ENCODE measurements at places on chromosomes 4 and X. TPM values are rescaled to one million over a fixed set of nuclear protein-coding genes. Genes with fewer than 3 reads are reported as not detected.

Gene ZNF330
- 76.0 TPM for total RNA-seq

Gene XAGE2
- total RNA-seq: not detected

Gene TXK
- total RNA-seq: 0.84 TPM

Gene FAM149A
- total RNA-seq: 9.6 TPM

Gene FDCSP
- total RNA-seq: not detected

Gene ARMCX4
- 7.6 TPM for total RNA-seq

Gene INTU
- 5.6 TPM for total RNA-seq

Gene SOX3
- not detected for total RNA-seq

Gene PRPS2
- 8.9 TPM for total RNA-seq

Gene APELA
- total RNA-seq: not detected

Gene SPACA5
- not detected for total RNA-seq

Gene HPRT1
- total RNA-seq: 19.5 TPM

Gene PNCK
- 9.7 TPM for total RNA-seq

Gene SLC38A5
- 5.0 TPM for total RNA-seq

Gene NAP1L3
- total RNA-seq: 3.6 TPM

Gene PSAPL1
- not detected for total RNA-seq

GRCh38 chrX:30212172-30212571 lies 3.2 kb upstream of the MAGEB2 start:
- no peak for DNase-seq

GRCh38 chr4:23061431-23061830 lies 368.7 kb downstream of the GBA3 start:
- no peak for DNase-seq

DNA sequence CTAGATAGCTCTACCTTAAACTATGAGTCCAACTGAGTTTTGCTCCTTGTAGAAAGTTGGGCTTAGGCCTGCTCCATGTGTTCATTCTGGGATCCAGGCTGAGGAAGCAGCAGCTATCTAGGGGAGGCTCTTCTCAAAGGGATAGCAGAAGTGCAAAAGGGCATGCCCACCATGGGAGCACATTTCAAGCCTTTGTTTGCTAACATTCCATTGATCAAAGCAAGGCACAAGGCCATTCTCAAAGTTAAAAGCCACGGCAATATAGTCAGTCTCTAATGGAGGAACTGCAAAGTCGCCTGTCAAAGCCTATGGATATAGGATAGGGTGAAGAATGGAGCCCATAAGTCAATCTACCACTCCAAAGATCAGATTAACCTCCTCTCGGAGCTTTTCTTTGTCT lies 488.1 kb upstream of the ARX start:
- DNase-seq: no peak

GRCh38 chrX:129534816-129535578 lies 5.1 kb upstream of the OCRL start:
- no peak for DNase-seq

- DNase-seq: no peak
Observed at GRCh38 chr4:169399976-169400767, 129.4 kb upstream of the SH3RF1 start.

- DNase-seq: no peak
Observed at GRCh38 chr4:145773581-145774234, 93.8 kb downstream of the C4orf51 start.

- no peak for DNase-seq
Observed at GRCh38 chrX:39893417-39894338, 204.1 kb downstream of the BCOR start.

DNA sequence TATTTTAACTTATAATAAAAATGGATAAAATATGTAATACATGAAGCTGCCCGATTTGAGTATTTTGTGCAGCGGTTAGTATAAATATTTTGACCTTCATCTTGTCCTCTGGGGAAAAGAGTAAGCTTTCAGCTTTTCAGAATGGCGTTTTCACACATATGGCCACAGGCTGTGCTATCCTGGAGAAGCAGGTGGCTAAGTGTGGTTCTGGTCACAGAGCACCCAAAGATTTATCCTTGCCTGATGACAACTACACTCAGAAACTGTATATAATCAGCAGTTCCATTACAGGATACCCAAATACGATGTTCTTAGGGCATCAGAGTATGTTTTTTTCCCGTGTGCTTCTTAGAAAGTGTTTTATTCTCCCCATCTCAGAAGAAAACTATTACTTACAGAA lies 42.3 kb upstream of the ANK2 start:
- DNase-seq: no peak

DNA sequence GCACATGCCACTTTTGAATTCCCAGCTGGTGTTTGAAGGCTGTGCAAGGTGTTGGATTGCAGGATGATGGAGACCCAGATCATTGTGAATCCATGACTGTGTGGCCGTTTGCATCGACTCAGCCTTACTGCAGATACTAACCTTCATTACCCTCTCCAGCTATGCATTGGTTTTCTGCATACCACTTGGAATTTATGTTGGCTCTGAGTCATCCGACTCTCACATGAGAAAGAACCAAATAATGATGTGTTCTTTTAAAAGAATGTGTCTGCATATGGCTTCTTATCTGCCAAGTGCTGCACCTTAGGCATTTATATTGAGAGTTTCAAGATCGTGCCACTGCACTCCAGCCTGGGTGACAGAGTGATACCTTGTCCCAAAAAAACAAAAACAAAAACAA lies 106.7 kb upstream of the PRKX start:
- no peak for DNase-seq

GRCh38 chrX:17167915-17168314 lies 207.1 kb upstream of the NHS start:
- DNase-seq: no peak

- DNase-seq: no peak
Observed at GRCh38 chrX:74434336-74434735, 13.0 kb downstream of the SLC16A2 start.

GRCh38 chrX:18639280-18639679 lies 32.6 kb downstream of the RS1 start:
- no peak for DNase-seq

DNA sequence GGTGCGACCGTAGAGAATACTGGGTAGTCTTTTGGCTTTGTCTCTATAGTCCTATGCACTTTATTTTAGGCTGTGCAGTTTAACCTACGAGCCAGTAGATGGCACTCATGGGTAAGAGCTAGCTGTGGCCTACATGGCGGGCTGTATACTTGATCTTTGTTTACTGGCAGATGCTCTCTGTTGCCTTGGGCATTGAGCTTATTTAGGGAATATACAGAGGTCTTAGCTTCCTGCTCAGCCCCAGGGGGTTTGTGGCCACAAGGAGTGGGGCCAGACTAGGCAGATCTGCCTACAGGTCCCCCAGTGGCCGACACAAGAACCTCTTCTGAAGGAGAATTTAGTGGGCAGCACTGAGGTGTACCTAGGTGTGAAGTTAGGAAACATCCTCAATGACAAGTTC lies 227.6 kb upstream of the HDX start:
- no peak for DNase-seq

DNA sequence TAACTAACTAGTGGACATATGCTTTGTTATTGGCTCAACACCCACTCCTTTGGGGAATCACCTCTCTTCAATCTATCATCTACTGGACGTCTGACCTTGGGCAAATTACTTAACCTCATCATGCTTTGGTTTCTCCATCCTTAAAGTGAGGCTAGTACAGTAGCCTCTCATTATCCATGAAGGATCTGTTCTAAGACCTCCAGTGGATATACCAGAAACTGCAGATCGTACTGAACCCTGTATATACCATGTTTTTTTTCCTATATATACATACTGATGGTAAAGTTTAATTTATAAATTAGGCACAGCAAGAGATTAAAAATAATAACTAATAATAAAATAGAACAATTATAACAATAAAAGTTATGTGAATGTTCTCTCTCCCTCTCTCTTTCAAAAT lies 56.2 kb downstream of the HMGB3 start:
- DNase-seq: no peak

DNA sequence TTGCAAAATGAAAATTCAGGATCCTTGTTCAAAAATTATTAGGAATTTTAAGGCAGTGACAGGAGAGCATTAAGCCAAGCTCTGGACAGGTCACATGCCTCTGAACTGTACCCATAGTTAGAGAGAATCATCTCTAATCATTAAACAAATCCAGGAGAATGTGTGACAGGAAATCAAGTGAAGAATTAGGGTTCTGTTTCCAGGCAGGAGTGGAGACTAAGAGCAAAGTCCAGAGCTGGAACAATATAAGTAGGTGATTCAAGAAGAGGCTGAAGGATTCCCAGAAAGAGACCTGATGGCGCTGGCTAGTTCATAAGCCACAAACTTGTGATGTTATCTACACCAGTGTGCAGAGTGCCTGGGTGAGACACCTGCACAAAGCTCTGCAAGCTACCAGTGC lies 104.6 kb upstream of the PRKG2 start:
- no peak for DNase-seq

DNA sequence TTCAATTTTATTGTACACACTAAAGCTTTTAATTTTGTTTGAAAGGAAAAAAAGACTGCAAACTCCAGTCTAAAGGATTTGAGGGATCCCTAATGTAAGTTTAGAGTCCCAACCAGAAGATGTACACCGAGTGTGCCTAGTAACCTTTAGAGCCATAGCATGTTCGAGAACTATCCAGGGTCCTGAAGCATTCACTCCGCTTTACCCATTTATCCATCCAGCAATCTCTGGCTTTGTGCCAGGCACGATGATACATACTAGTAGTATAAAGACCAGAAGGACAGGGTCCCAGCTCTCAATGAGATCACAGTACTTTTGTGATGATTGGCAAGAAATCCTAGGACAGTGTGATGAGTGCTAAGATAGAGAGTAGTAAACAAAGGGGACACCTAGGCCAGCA lies 168.7 kb downstream of the STK32B start:
- no peak for DNase-seq

DNA sequence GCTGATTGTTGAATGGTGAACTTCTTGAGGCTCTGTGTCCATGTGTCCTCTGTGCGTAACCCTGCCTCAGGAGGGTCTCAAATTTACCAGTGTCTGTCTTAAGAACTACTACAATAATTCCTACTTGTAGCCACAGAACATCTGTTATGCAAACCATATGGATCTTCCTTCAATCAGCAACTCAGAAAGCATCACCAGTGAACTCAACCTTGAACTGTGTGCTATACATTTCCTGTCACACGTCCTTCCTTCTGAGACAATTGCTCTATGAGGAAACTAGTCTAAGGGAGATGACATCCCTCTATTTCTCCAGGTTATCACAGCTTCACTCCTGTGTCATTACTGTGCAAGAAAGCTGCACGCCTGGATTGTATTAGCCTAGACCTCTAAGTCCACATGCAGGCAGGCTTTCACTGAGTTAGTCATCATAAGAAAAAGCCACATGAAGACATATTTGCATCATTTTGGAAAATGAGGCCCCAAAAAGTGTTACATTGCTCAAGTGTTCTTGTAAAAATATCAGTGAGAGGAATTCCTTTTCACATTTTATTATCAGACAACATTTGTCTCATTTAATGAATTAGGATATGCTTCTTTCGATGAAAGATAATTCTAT lies 157.8 kb downstream of the AFF2 start:
- no peak for DNase-seq

DNA sequence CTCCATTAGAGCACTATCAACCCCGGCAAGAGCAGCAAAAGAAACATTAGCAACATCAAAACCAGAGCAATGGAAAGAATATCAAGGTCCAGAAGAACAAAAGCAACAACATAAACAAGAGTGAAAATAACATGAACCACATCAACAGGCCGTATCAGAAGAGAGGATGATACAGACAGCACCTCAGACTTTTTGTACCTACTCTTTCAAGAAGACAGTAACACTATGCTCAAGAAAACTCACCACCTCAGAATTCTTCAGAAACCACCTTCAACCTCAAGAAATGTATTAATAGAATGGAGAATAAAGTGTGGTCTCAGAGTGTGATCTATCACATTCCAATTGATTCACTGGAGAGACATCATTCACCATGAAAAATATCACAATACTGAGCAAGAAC lies 46.5 kb downstream of the VSIG4 start:
- no peak for DNase-seq

DNA sequence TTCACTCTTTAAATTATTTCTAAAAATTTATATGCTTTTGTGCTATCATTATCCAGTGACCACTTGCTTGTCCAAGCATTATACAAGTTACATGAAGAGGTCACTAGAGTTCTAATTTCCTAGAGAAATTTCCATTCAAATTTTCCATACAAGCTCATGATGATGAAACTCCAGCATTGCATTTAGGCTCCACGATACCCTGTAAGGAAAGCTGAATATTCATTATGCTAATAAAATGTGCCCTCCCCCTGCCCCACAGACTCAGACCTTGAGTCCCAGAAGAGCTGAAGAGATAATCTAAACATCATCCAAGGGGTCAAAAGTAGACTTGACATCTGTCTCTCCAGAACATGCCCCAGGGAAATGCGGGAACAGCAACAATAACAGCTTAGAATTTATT lies 19.6 kb upstream of the FAM156A start:
- no peak for DNase-seq

GRCh38 chr4:113407409-113407808 lies 354.1 kb downstream of the CAMK2D start:
- DNase-seq: no peak

DNA sequence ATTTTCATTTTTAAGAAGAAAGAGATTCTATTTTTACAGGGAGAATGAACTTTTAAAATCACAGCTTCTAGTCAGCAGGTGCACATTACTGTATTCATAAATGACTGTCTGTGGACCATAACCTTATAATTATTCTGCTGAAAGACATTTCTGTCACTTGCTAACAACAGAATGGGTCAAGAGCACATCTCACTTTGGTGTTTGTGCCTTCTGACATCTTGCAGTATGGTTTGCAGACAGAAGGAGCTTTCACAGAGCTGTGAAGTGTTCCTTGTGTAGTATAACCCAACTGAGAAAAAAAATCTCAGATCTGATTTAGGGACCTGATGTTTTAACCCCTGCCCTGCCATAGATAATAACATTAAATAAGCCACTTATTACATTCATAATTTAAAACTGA lies 131.4 kb upstream of the CTSO start:
- no peak for DNase-seq

DNA sequence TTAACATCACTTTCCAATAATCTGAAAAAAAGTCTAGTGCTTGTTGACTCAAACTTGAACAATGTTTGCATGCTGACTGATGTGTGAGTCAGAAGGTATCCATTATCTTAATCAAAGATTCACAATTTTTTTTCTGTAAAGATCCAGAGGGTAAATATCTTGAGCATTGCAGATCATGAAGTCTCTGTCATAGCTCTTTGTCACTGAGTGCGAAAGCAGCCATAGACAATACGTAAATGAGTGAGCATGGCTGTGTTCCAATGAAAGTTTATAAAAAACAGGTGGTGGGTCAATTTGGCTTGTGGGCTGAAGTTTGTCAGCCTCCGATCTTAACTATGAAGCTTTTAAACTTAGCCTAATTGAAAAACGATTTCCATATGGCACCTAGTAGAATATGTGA lies 37.7 kb downstream of the NHS start:
- no peak for DNase-seq

DNA sequence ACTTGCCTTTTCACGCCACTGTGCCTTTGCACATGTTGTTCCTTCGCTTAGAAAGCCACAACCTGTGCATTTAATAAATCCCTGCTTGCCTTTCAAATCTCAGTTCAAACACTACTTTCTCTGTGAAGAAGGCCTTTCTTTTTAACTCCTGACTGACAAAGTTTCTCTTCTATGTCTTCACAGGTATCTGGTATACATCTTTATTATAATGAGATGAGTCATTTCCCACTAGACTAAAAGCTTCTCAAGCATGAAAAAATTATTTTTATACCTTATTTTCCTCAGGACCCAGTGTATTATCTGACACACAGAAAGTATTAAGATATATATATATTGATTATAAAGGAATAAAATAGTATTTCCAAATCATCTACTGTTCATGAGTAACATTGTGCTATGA lies 189.9 kb downstream of the TBCK start:
- no peak for DNase-seq

All from left cardiac atrium (tissue), 4 donors.